ENCODE measurements at places on chromosomes 11 and 22.

DNA sequence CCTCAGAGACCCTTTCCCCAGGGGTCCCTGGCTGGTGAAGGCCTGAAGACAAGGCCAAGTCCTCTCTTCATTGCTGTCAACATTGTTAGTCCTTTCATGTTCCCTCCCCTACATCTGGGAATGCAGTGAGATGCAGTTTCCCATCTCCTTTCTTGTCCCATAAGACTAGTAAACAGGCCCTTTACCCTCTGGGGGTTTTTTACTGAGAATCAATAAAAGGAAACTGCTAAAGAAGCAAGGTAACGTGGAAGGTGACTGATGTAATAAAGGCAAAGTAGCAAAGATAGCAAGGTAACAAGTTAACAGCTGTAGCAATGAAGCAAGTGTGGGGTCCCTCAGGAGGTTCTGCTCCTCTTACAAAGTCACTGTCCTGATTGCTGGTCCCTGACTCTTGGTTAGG is 37.3 kb downstream of the TEAD1 start:
- DNase-seq = no peak

- peak; percentile 26 for DNase-seq
These were observed 776 bp downstream of the NLRX1 start for GRCh38 chr11:119169282-119169719.

GRCh38 chr11:133047036-133047770 is 485.1 kb downstream of the OPCML start:
- no peak for DNase-seq

- DNase-seq = no peak
These were observed 6.6 kb upstream of the SSTR3 start for GRCh38 chr22:37218771-37219411.

- DNase-seq = peak; percentile 52
These were observed 17.0 kb downstream of the P2RY6 start for GRCh38 chr11:73288873-73289707.

All from NCI-H774 (cell line).